Foreskin keratinocyte (primary cell): ENCODE measurements at places on chromosomes 7 and 10. TPM values are rescaled to one million over a fixed set of nuclear protein-coding genes. Genes with fewer than 3 reads are reported as not detected.

DNA sequence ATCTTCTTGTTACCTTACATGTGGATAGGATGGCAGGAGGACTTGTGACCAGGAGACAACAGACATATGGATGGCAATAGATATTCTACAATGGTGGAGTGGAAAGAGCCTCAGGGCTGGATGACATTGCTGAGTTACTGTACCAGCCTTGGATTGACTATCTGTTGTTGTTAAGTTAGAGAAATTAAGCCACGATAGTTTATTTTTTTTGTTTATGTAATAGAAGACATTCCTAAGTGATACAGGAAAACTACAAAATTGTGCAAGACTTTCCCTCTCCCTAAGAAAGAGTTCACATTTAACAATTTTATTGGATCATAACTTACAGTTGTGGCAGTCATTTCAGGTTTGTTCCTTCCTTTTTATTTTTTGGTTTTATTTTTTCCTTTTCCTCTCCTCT is 230.7 kb upstream of the CACNA2D1 start:
- no peak for DNase-seq

DNA sequence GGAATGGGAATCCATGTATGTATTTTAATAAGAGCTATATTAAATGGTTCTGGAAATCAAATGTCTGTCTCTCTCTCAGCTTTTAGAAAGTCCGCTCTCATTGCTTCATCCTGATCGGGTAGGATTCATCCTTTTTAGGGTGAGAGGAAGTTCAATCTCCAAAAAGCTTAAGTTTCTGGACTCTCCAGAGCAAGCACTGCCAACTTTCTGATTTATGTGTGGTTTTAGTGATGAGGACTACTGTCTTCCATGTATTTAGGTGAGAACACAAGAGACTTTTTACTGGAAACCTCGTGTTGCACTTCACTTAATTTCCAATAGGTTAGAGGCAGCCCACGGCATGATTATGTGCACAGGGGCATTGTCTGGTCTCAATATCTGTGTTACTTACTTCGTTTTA is 267.9 kb downstream of the SUGCT start:
- DNase-seq, result no peak

- DNase-seq, result no peak
These were observed 44.6 kb downstream of the UBE2H start for GRCh38 chr7:129908181-129908580.

GRCh38 chr7:155450970-155451801 is 6.7 kb upstream of the EN2 start:
- no peak for DNase-seq

DNA sequence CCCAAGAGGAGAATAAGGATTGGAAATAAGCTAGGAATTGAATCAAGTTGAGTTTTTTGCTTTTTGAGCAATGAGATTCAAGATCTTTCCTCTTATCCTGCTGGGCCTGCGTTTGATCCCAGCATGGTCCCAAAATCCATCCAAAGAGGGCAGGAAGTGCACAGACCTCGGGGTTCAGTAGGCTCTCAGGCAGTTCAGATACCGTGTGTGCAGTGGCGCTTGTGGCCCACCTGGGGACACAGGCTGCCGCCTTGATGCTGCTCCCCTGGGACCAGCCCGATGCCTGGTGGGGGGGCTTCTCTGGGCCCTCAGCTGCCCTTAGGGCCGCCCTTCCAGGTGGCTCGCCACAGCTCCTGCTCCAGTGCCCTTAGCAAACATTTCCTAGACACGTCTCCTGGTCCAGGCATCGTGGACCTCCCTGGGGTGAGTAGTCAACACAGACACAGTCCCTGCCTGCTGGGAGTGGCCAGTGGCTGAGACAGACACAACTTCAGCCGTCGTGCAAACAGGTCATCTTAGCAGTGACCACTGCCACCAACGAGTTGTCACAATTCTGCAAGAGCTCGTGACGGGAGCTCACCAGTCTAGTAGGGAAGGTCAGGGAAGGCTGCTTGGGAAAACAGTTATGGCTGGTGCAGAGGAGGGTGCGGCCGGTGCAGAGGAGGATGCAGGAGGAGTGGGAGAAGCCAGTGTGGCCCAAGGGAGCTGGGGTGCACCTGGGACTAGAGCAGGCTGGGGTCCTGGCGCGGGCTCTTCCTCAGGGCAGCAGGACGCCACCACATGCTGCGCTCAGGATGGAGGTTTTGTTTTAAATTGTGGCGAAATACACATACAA is 21.7 kb upstream of the JAKMIP3 start:
- no peak for DNase-seq

GRCh38 chr10:739403-739802 is 49.9 kb upstream of the DIP2C start:
- no peak for DNase-seq

GRCh38 chr7:113727486-113727885 is 191.3 kb downstream of the PPP1R3A start:
- DNase-seq, result no peak

- DNase-seq, result no peak
These were observed 225.0 kb downstream of the CACNB2 start for GRCh38 chr10:18364987-18365775.

- peak; percentile 95 for DNase-seq
These were observed 67.3 kb downstream of the VWA2 start for GRCh38 chr10:114306116-114306973.

DNA sequence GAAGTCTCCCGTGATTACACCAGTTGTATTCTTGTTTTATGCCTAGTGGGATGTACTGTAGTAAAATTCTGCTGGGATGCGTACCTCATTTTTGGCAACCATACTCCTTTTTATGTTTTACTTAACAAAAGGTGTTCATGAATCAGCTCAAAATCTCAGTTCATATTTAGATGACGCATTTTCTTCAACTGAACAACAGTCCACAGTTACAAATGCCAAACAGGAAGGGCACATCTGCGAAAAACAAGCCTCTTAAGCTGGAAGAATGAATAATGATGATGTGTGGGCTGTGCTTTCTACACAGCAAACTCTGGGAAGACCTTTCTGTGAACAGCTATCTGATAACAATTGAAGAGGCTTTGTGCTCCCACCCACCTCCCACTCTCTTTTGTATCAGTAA is 68.4 kb upstream of the NRBF2 start:
- DNase-seq, result peak; percentile 78

DNA sequence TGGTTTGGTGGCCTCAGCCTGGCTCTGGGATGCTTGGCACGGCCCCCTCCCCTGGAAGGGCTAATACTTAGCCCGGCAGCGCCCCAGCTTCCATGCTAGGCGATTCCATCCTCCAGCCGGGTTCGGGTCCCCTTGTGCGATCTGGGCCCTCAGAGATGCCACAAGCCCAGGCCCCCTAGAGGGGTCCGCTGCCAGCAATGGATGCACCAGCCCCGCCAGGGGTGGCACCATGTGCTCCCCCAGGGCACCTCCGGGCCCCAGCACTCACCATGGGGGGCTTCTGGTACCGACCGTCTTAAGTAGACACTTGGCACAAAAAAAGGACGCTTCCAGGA is 125.7 kb upstream of the KCTD7 start:
- no peak for DNase-seq

- DNase-seq, result no peak
These were observed 5.6 kb upstream of the AQP1 start for GRCh38 chr7:30906014-30906413.

GRCh38 chr7:130070861-130071622 is 708 bp downstream of the KLHDC10 start:
- peak; percentile 18 for DNase-seq

DNA sequence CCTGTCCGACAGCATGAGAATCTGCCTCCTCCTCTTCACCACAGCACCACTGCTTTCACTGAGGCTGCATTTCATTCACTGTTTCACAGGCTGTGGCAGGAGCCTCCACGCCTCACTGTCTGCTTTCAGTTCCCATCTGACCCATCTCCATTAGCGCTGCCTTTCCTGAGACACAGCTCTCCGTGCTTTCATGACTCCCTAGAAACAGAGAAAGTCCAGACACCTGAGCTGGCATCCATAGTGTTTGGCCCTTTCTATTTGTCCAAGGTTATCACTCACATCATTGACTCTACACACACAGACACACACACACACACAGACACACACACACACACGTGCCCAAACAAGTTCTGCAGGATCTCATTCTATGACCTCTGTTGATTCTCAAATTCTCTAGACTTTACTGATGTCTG is 5.2 kb downstream of the LGI1 start:
- DNase-seq, result peak; percentile 19

DNA sequence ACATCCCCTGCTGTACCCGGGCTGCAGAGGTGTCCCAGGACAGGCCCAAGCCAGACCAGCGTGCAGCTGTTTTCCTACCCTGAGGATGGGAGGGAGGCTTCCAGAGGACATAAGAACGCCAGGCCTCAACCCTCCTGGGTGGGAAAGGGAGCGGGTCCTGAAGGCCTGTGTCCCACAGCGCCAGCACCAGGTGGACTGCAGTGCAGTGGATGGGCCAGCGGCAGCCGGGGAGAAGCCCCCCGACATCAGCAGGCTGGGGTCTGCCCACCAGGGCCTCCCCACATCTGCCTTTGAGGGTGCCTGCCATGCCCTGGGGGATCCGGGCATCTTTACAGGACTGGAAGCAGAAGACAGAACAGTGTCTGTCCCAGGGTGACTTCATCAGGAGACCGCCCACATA is 22.8 kb upstream of the ZNF716 start:
- no peak for DNase-seq

GRCh38 chr7:106071999-106072714 is 40.0 kb downstream of the SYPL1 start:
- DNase-seq, result no peak

DNA sequence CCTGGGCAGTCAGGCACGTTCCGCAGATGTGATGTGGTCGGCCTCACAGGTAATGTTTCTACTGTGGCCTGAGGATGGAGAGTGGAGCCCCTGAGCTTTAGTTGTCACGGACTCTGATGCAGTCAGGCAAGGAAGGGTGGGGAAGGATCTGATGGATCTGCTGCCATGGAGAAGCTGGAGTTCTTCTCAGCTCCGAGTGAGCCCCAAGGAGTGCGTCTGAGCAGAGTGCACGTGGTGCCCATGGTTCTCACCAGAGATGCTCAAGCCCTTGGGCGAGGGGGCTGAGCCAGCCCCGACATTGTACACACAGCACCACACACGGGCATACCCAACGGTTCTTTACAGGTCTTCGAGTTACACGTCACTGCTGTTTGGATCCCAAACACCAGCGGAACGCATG is 192.5 kb downstream of the EBF3 start:
- no peak for DNase-seq

GRCh38 chr10:33026422-33026821 is 68.4 kb upstream of the ITGB1 start:
- DNase-seq, result no peak

DNA sequence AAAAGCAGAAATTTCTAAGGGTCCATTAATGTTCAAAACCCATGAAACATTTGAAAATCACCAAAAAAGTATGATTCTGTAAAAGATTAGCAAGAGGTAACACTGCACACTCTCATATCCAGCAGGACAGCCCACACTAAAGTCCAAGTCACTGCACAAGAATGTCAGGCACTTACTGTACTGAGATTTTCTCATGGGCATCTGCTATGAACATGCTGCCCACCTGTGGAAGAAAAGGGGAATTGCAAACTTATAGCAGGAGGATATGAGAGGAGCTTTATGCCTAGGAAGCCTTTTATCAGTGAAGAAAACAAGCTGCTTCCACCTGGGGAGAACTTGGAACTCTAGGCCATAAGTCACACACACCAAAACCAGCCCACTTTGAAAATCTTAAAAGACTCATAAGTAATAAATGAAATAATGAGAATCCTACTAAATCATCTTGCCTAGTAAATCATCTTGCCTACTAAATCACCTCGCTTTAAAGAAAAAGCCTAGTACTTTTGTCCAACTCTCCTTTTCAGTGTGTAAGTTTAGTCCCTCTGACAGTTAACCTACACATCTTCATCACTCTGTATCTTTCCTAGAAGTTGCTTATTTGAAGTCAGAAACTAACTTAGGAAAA is 46.1 kb downstream of the ARMH3 start:
- peak; percentile 83 for DNase-seq

GRCh38 chr7:132666071-132666773 is 90.0 kb upstream of the PLXNA4 start:
- DNase-seq, result peak; percentile 22

- no peak for DNase-seq
These were observed 835 bp downstream of the COMMD3 start for GRCh38 chr10:22317076-22317370.

The FAM241B gene
- 2.5 and 5.4 TPM in 2 replicates for total RNA-seq

The WDR86 gene
- not detected in 2 replicates for total RNA-seq

The VSTM4 gene
- total RNA-seq, result not detected in 2 replicates

The FAM180A gene
- total RNA-seq, result 1.3 and 2.6 TPM in 2 replicates

The MRPL43 gene
- 81.4 and 88.5 TPM in 2 replicates for total RNA-seq

The EVX1 gene
- total RNA-seq, result not detected in 2 replicates
